ENCODE measurements at places on chromosomes 4 and X. TPM values are rescaled to one million over a fixed set of nuclear protein-coding genes. Genes with fewer than 3 reads are reported as not detected.

DNA sequence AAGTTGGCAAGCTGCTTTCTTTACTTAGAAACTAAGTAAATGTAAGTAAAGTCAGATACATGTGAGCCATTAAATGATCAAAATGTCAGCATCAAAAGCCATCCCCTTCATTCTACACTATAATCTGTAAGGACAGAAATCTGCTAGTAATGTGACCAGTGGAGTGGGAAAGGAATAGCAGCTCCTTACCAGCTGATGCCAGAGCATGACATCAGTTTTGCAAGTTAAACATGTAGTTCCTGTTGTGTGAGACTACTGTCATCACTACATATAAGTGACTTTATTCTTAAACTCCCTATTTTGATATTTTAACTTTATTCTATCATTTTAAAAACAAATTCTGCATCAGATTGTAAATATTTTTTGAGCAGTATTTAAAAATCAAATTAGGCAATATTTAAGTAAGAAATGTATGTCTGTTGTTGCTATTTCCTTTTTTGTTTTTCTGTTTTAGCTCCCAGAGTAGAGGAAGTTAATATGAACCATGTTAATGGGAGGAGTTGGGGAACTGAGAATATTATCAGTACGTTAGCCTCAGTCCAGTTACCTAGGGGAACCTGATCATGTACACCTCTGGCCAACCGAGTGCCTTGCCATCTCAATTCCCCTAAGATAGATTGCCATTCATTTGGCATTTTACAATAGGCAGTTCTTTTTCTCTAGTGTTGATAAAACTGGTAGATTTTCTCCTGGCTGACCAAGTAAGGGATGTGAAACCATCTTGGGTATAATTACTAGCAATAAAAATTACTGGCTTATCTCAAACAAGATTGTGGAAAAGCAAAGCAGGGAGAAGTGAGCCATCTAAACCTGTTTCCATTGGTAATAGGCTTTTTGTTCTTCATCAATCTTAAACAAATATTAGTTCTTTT, 34.7 kb downstream of the CCNI start:
- DNase-seq, result peak; percentile 22

FGD1 gene
- 4.1 TPM for total RNA-seq

- DNase-seq, result no peak
Measured at GRCh38 chr4:164481306-164482091, 272.4 kb upstream of the SMIM31 start.

SLC38A5 gene
- total RNA-seq, result not detected

DNA sequence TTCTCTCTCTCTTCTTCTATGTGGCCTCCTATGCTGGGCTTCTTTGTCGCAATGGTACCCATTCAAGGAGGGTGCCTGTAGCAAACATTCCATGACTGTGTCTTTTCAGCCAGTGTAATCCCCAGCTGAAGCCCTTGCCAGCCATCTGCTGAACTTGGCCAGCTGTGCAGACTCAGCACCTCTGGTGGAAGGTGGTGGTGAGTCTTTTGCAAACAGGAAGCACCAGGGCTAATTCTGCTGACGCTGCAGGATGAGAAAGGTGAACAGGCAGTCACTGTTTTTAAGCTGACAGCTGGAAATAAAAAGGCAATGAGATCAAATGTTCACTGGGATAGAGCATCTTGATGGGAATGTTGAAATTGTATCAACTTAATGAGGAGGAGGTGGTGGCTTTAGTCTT, 298.7 kb upstream of the CLNK start:
- no peak for DNase-seq

DNA sequence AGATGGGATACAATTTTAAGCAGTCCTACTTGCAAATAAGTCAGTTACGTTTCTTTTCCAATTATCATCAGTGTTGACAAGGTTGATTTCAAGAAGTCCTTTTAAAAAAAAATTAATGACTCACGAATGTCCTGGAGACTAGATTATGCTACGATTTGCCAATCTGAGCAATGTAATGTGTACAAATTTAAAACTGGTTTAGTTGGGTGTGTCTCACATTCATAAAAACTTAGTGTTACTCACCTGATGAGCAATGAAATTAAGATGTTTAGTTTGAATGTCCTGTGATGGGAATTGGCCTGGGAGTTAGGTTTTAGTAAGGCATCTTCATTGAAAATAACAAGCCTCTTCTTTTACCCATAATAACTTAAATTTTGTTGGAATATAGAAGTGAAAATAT, 136.7 kb upstream of the POF1B start:
- DNase-seq, result no peak

PDCL2 gene
- total RNA-seq, result not detected

HSFX2 gene
- total RNA-seq, result not detected

GPRIN3 gene
- total RNA-seq, result 0.05 TPM
